Cardiac muscle cell (in vitro differentiated cells and primary cell): ENCODE measurements at places on chromosomes 7 and 10.

DNA sequence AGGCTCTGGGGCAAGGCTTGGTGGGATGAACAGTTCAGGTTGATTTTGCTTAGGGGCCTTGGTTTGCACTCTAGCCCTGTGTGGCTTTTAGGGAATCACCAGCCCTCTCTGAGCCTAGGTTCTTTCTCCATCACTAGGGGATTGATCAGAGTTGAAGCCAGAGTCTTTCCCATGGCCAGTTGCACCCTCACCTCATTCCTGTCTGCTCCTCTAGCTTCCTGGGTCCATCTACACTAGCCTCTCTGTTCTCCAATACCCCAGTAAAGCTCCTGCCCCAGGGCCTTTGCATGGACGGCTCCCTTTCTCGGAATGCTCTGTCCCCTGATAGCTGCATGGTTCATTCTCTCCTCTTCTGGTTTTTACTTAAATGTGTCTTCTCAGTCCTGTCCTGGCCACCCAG lies 40.4 kb downstream of the SORCS3 start:
- no peak for DNase-seq

GRCh38 chr7:13874783-13875182 lies 114.7 kb downstream of the ETV1 start:
- no peak for DNase-seq

GRCh38 chr7:3134745-3135144 lies 91.1 kb upstream of the CARD11 start:
- DNase-seq, result no peak

- no peak for DNase-seq
Observed at GRCh38 chr10:871951-872403, 59.5 kb downstream of the LARP4B start.

- DNase-seq, result no peak
Observed at GRCh38 chr7:69032848-69033247, 565.4 kb upstream of the AUTS2 start.

DNA sequence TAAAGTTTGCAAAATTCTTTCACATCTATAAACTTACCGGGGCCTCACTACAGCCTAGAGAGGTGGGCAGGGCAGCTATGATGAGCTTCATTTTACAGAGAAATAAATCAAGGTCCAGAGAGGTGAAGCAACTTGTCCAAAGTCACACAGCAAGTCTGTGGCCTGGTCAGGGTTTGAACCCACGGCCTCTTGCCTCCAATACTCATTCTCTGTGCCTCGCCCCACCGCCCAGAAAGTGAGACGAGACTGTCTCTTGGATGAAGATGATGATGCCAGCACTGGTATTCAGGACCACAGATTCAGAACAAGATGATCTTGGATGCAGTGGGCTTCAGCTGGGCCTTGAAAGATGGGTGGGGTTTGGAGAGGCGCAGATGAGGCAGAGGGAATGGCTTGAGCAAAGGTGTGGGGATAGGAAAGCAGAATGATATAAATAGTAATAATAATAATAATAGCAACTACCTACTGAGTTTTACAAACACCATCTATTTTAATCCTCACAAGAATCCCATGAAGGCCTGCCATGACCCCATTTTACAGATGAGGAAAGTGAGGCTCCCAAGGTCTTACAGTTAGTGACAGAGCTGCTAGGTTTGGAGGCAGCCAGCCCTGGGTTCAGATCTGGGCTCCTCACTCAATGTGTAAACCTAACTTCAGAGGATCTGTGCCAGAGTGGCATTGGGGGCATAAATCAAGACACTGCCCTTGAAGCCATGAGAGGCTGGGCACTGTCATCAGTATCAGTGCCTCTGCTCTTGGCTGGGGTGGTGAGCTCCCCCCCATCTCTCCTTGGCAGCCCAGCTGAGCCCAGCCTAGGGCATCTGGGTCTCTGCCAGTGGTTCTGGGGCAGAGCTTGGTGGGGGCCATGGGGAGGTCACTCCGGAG lies 70.0 kb downstream of the NEURL1 start:
- DNase-seq, result no peak

- no peak for DNase-seq
Observed at GRCh38 chr7:80642871-80643270, 4.4 kb downstream of the CD36 start.

DNA sequence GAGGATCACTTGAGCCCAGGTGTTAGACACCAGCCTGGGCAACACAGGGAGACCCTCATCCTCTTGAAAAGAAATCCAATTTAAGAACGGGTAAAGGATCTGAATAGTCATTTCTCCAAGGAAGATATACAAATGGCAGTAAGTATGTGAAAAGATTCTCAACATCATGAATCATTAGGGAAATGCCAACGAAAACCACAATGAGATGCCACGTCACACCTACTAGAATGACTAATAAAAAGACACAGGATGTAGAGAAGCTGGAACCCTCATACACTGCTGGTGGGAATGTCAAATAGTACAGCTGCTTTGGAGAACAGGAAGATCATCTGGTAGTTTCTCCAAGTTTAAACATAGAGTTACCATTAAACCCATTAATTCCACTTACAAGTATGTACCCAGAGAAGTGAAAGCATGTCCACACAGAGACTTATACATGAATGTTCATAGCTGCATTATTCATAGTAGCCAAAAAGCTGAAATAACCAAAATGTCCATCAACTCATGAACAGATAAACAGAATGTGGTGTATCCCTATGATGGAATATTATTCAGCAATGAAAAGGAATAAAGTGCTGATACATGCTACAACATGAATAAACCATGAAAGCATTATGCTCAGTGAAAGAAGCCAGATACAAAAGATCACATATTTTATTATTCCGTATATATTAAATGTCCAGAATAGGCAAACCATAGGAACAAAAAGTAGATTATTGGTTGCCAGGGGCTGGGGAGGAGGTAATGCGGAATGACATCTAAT lies 13.1 kb upstream of the ZMIZ2 start:
- DNase-seq, result no peak

DNA sequence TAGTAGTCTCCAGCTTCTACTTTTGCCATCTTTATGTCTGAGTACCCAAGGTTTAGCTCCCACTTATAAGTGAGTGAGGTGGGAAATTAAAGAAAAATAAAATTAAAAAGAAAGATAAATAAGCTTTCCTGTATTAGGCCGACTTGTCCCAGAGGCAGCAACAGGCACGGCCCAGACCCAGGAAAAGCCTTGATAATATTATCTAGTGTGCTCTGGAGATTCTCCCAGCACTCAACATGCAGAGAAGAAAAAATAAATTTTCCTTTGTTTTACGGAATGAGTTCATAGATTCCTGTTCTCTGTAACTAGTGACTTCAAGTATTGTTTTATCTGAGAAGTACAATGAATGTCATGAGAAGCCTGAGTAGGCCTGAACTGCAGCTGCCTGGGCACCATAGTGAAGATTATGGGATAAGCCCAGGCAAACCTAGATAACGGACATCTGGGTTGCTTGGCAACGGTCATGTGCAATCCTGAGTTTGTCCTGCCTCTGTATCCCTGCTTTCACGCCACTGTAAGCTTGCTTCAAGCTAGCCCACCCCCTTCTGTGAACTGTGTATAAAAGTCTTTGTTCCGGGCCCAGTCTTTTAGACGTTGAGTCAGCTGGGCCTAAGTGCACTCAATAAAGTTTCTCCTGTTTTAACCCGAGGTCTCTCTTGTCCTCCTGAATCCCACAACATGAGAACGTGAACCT lies 6.4 kb downstream of the ATE1 start:
- peak; percentile 78 for DNase-seq

- no peak for DNase-seq
Observed at GRCh38 chr7:113831556-113831955, 87.3 kb downstream of the PPP1R3A start.

- DNase-seq, result no peak
Observed at GRCh38 chr7:157856873-157857577, 520.2 kb downstream of the DNAJB6 start.

DNA sequence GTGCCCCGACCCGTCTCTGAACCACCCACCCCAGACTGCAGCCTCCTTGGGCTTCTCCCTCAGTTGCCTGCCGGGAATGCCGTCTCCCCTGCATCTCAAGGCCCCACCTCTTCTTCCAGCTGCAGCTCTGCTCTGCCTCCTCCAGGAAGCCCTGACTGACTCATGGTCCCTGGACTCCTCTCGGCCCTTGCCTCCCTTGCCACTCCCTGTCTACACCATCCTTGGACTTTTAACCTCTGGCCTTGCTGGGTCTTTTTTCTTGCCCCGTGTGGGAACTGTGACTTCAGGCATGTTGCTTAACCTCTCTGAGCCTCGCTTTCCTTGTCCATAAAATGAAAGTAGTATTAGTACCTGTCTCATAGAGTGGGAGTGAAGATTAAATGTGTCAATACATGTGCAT lies 56.3 kb downstream of the C10orf105 start:
- no peak for DNase-seq

DNA sequence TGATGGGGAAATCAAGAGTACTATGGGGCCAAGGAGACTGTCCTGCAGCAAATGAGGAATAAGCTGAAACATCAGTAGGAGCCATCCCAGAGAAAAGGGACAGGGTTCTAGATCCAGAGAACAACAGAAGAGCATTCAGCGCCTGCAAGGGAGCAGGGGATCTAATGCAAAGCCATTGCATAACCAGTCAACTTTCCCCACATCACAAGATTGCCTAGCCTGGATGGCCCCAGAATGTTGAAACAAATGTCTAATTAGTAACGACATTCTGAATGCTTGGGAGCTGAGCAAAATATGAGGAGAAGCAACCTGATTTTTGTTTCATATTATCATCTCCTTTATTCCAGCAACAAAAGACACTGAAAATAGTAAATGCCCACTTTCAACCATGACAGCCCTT lies 2.7 kb upstream of the MPP7 start:
- DNase-seq, result no peak

DNA sequence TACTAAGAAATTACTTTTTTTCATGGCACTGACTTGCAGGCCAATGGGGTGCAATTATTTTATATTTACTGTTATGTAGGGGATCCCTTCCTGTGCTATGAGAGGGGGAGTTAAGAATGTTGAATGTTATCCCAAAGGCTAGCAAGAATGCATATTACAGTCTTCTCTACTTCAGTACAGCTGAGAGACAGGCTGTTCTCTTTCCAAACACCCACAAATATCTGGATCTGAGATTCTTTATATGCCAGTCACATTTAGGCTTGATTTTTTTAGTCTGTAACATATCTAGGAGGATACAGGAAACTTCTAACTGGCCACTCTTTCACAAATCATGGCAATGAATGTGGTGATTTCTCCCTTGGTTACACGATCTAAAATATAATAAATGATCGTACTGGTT lies 266.4 kb upstream of the FZD8 start:
- no peak for DNase-seq

- no peak for DNase-seq
Observed at GRCh38 chr7:157817944-157818700, 481.3 kb downstream of the DNAJB6 start.

DNA sequence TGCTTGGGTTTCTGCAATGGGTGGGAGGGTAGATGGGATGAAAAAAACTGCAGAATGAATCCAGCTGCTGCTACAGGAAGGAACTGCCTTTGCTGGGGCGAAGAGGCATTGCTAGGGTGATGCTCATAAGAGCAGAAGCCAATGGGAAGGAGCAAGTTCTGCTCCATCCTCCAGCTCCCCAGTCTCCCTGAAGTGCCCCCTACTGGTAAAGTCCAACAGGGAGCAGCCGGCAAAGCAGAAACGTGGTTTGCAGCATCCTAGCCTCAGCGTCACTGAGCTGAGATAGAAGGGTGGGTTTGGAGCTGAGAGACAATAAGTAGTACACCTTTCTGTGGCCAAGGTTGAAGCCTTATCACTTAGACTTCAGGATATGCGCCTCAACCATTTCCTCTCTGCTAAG lies 220.5 kb downstream of the CCSER2 start:
- DNase-seq, result no peak

DNA sequence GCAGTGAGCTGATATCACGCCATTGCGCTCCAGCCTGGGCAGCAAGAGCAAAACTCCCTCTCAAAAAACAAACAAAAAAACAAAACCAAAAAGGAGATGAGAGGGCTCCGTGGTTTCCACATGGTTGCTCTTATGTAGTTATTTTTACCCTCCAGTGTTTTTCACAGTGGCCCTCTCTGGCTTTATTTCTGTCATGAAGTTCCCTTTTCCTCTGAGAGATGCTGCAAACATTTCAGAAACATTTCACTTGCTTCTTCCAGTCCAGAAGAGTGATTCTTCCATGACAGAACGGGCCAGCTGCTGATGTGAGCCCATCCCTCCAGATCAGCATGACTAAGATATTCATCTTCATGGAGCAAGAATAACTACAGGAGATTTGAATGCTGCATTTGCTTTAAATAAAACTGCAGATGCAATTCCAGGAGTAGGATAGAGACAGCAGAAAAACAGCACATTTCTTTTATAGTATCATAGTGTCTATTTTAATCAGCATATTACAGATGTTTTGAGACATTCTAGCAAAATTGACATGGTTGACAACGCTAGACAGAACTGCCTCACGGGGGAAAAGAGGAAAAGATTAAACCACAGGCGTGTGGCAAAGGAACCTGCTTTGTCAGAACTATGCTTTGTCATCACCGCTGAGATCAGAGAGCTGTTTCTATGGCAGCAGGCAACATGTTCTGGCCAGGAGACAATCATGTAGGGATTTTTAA lies 40.3 kb downstream of the NRCAM start:
- DNase-seq, result no peak

- DNase-seq, result no peak
Observed at GRCh38 chr10:81216949-81217348, 658.0 kb upstream of the NRG3 start.

- peak; percentile 40 for DNase-seq
Observed at GRCh38 chr7:26863518-26864308, 677 bp downstream of the SKAP2 start.

- no peak for DNase-seq
Observed at GRCh38 chr10:61882621-61883370, 18.7 kb upstream of the ARID5B start.

DNA sequence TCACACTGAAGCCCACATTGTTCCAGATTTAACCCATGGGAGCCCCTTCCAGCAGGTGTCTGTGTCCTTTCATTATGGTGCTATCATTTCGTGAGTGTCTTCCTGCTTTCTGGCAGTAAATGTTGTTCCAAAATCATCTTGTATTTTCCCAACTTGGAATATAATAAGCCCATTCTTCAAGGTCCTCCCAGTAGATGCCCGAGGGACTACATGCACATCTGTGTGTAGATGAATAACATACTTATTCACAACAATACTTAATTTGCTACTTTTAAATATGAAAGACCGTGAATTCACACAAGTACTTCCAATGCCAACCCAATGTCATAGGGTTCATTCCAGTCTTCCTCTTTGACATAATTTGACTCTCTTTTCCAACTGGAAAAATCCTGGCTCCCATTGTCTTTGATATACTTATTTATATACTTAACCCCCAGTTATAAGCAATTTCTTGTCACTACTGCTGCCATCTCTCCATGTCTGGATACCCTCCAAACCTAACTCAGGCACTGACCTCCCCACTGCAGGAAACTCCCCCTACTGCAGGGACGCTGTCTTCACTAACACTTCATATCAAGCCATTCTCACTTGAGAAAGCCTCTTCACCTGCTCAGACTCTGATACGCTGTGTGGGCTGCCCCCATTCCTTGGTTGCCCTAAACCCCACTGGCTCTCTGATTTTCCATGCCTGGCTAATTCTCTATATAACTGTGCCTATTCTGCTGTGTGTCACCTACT lies 1119.2 kb downstream of the CNTNAP2 start:
- no peak for DNase-seq
